Cortex of kidney (tissue), 1 donor: ENCODE measurements at places on chromosomes 7 and 10.

GRCh38 chr7:142964502-142965246 lies 2.5 kb upstream of the KEL start:
- no peak for DNase-seq

GRCh38 chr10:48568546-48568945 lies 36.3 kb downstream of the ARHGAP22 start:
- DNase-seq: no peak

DNA sequence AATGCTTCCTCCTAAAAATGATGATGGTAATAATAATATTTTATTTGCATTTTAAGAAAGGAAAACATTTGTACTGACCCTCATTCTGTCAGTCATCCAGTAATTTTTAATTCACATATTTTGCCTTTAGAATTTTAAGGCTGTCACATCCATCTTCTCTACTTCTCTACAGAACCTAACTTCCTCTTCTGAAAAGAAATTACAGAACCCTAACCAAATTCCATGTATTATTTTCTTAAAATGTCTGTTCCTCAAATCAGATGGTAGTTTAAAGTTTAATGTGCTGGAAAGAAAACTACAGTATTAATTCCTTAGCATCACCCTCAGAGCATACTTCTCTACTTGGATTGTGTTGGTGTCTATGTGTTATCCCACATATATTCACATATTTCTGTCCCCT lies 9.0 kb downstream of the PIK3CG start:
- DNase-seq: no peak

- DNase-seq: no peak
Measured at GRCh38 chr10:99766302-99766681, 16.1 kb upstream of the ABCC2 start.

GRCh38 chr10:2300231-2300630 lies 562.9 kb upstream of the ADARB2 start:
- no peak for DNase-seq

GRCh38 chr10:15482156-15482555 lies 111.1 kb upstream of the FAM171A1 start:
- no peak for DNase-seq

DNA sequence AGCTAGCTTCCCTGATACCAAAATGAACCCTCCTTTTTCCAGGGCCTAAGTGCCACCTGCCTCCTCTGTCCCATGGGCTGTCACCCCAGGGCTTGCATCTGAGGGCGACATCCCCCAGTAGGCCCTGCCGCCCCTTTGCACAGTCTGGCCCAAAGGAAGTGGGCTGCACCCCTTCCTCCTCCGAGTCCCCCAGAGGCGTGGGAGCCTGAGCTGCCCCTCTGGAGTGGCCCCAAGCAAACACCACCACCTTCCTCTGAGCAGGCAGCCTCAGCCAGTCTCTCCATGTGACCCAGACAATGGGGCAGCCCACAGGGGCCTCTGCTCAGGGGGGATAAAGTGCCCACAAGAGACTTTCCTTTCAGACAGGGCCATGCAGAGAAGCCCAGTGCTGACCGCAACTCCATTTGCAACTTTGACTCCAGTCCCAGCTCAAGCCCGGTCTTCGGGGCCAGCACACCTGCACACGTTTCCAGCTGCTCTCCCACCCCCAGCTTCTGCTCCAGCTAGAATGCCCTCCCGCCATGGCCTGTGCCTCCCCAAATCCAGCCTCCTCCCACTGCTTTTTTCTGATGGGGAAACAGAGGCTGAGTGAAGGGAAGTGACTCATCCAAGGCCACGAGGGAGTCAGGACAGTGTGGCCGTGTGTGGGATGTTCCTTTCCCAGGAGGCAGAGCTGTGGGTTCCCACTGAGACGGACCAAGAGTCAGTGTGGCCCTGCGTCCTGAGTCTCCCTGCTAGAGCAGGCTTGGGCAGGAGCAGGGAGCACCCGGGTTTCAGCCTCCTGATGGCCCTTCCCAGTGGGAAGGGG lies 111.9 kb downstream of the ZMIZ1 start:
- DNase-seq: no peak

DNA sequence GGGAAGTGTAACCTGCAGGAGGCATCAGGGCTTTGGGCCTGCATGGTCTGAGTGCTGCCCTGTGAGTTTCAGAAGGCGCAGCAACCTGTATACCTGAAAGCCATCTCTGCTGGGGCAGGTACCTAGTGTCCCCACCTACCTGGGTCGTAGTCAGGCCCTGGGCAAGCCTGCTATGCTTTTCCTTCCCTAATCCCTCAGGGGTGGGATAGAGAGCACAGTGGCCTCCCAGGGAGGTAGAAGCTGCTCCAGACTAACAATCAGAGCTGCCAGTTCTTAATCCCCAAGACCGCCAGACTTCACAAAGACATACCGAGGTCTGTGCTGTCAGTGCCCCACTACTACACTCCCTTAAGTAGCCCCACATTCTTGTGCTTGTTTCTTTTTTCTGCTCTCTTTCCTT lies 52.0 kb downstream of the PTEN start:
- no peak for DNase-seq

GRCh38 chr7:156773966-156774365 lies 119.0 kb downstream of the LMBR1 start:
- no peak for DNase-seq

DNA sequence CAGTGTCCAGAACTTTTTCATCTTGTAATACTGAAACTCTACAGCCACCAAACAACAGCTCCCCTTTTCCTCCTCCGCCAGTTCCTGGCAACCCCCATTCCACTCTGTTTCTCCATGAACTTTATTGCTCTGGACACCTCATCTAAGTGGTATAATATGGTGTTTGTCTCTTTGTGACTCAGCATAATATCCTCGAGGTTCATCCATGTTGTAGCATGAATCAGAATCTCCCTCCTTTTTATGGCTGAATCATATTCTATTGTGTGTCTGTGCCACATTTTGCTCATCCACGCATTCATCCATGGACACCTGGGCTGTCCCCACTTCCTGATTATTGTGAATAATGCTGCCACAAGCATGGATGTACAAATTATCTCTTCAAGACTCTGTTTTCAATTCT lies 124.4 kb upstream of the FGFR2 start:
- no peak for DNase-seq

GRCh38 chr7:137443616-137444015 lies 100.1 kb upstream of the PTN start:
- DNase-seq: no peak

DNA sequence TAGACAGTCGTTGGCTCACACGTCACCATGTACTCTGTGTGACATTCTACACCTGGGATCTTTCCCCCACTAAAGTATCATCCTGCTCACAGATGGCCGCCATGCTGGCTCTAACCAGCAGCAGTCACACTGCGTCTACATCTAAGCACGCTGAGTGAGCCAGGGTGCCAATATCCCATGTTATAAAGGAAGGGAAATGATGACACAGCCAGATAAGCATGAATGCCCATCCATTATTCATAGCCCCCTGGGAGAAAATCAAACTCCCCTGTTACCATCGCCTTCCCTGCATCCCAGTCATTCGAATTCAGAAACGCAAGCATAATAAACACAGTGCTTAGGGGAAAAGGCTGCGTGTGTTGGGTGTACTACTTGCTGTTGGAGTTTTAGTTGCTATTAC lies 698.2 kb upstream of the AUTS2 start:
- DNase-seq: no peak

DNA sequence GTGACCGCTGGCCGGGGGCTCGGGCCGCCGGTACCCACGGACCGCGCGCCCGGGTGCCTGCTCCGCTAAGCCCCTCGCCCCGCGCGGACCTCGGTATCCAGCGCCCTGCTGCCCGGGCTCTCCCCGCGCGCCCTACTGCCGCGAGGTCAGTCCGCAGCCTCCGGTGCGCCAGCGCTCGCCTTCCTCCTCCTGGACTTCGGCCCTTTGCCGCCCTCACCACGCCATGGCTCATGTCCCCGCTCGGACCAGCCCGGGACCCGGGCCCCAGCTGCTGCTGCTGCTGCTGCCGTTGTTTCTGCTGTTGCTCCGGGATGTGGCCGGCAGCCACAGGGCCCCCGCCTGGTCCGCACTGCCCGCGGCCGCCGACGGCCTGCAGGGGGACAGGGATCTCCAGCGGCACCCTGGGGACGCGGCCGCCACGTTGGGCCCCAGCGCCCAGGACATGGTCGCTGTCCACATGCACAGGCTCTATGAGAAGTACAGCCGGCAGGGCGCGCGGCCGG lies 483 bp downstream of the GDF10 start:
- DNase-seq: no peak

DNA sequence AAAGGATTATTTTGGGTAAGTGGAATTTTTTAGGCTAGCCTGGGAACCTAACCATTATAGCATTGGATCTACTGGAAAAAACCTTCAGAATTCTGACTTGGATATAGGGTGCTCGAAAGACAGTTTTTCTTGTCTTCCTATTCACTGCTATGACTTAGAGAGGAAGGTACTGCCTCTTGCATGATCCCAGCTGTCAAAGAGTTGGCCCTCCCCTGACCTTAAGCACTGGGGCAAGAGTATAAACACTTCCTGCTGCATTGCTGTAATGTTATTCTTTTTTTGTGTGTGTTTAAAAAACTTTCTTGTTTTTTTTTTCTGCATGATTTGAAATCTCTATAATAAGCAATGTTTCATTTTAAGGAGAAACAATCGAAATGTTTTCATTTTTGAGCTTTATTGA lies 113.0 kb downstream of the LRMDA start:
- no peak for DNase-seq

DNA sequence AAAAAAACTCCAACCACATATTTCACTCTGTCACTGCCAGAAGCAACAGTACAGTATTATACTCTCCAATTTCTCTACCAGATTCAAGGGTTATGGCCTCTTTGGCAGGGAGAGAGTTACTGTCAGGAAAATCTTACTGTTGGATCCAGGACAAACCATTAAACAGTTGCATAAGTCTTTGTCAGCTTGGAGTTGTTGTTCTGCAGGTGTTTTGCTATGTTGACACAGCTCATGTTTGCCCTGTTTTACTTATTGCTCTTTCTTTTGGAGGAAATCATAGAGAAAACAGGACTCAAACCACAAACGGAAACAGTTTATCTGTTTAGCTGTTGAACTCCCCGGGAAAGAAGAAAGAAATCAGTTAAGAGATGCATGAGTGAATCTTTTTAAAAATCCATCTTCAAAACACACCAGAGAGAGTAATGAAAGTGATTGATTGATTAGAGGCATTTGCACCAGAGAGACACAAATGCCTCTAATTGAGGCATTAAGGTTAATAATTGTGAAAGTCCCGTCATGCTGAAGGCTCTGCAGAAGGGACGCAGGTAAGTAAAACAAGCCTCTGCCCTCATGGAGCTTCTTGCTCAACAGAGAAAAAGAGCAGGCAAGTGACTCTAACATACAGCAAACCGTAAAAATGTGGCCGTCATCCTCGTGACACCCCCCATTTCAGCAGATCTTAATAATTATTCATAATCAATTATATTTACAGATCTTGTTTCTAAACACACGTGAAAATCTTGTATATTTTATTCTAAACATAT lies 38.7 kb upstream of the ARHGAP21 start:
- DNase-seq: no peak

GRCh38 chr10:77631241-77631640 lies 6.4 kb downstream of the KCNMA1 start:
- no peak for DNase-seq
